ENCODE measurements at places on chromosomes 1 and 21.
A peak's percentile ranks its signal among the peaks of the same experiment; 100 is the strongest.

- DNase-seq: no peak
These were observed 45.3 kb upstream of the GJB5 start for GRCh38 chr1:34709547-34709946.

DNA sequence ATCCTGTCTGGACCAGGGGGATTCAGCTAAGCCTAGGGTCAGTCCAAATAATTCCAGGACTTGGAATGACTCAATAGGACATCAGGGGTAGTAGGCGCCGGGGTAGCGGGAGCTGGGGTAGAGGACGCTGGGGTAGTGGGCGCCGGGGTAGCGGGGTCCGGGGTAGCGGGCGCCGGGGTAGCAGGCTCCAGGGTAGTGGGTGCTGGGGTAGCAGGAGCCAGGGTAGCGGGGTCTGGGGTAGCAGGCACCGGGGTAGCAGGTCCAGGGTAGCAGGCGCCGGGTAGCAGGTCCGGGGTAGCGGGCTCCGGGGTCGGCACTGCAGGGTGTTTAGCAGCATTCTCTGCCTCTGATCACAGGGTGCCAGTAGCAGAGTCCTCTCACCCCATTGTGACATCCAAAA, 248.9 kb downstream of the KCNJ6 start:
- no peak for DNase-seq

DNA sequence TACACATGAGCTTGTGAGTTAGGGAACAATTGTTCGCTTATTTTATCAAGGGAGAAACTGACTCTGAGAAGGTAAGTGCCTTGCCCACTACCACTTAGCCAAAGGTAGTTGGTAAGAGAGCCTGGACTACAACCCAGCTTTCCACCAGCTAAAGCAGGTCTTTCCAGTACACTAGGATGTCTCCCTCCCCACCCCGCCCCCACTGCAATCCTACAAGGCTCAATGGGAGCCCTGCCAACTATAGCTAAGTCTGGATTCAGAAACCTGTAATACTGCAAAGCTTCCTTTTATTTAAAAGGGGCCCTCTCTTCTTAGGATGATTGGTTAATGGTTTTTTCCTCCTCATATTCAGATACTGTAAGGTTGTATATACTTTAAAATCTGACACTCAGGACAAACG, 102.0 kb upstream of the C8B start:
- DNase-seq: no peak

DNA sequence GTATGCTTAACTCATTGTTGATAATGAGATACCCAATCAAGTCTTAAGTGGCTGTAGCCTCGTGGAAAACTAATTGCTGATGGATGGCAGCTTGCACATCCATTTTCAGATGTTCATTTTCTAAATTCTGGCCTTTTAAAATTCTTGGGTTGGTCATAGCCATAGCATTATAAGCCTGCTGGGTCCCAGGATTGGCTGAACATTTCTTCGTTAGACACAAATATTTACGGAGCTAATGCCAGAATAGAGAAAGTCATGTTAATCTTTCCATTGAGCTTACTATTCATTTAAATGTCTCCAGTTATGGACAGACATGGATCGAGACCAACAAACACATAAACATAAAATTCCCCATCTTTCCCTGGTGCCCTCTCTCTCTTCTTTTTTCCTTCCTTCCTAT, 32.5 kb downstream of the CENPF start:
- DNase-seq: no peak

DNA sequence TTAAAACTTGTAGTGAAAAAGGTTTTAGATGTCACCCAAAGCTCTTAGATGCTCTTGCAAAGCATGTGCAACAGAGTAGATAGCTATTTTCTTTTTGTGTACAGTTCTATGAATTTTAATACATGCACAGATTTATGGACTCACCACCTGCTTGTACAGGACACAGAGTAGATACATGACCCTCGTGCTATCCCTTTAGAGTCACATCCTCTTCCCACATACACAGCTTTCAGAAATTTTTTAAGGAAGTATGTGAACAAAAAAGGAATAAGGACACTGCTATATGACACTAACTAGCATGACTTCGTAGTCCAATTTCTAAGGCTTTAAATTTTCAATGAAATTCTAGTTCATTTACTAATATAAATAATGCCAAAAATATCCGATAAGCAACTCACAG, 60.9 kb downstream of the ABL2 start:
- no peak for DNase-seq

DNA sequence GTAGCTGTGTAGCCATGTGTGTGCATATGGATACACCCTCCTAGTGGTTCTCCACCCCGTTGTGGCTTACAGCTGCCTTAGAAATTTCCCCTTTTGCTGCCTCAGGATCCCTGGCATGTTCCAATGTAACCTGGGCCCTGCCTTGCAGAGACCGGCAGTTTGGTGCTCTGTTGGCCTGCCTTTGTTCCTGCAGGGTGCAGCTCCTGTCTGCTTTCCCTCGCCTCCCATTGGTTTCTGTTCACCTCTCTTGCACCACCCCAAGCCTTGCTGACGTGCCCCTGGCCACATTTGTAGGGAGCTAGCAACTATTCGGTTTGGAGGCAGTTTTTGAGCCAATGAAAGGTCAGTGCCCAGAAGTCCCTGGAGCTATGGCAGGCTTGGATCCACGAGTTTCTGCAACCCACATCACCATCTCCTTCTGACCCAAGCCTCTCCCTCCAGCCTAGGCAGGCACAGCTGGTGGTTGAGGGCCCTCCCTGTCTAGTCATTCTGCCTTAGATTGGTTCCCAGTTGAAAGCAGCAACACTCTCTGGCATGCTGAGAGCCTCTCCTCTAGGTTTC, 54.9 kb downstream of the MAB21L3 start:
- no peak for DNase-seq

DNA sequence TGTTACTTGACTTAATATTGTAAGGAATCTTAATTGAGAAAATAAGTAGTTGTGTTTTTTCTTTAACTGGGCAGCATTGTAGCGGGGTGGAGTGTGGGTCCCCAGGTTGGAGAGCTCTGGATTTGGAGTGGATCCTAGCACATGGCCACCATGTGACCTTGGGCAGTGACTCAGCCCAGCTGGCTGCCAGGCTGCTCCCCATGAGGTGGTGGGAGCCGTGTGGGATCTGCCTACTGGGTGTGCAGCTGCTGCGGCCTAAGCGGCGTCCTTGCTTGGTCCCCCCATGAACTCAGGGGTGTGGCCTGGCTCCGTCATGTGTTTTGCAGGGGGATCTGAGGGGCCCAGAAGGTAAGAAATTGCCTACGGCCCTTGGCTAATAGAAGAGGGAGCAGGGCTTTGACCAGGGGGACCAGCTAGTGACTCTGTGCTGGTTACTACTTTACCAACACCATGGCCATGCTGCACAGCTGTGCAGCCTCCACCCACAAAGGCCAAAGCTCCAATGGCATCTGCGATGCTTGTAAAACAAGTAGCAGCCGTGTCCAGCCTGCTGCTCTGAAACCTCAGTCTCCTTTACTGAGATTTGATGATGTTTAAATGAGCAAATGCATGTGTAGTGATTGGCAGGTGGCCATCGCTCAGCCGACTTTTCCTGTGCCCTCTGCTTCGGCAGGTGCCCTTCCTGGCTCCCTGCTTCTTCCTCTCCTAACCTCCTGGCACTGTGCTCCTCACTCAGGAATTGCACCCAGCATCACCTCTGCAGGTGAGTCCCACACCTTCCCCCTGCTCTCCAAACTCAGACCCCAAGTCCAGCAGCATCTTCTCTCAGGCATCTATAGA, 68.3 kb downstream of the ADARB1 start:
- DNase-seq: no peak

GRCh38 chr1:57976216-57976615, 552.4 kb upstream of the DAB1 start:
- no peak for DNase-seq

- DNase-seq: no peak
These were observed 23.5 kb downstream of the CYP4B1 start for GRCh38 chr1:46822248-46822826.

DNA sequence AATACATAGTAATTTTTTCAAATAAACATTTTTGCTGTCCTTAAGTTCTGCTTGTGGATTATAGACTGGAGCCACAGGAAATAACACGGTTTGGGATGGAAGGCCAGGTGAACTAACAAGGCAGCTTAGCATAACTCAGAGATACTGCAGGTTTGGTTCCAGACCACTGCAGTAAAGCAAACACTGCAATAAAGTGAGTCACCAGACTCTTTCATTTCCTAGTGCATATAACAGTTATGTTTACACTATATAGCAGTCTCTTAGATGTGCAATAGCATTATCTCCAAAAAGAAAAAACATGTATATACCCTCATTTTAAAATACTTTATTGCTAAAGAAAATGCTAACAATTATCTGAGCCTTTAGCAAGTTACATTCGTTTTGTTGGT, 22.0 kb downstream of the LRRC42 start:
- no peak for DNase-seq

DNA sequence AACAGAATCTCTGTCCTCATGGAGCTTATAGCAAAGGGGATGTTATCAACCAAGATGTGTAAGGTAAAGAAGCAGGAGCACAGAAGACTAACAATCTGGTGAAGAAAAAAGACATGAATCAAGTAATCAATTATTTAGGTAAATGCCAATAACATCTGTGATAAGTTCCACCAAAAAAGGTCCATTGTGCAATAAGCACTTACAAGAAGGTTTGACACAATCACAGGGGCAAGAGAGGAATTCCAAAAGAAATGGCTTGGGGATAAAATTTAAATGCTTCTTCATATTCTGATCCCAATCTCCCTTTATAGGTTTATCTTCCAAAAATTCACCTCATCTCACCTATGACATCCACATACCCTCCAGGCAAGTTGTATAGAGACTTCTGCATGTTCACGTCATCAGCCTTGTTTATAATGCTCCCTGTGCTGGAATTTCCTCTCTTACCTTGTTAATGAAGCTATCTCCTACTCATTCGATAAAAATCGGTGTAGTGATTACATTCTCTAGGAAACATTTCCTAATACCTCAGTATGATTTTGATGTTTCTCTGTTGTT, 53.6 kb upstream of the DPT start:
- DNase-seq: no peak

DNA sequence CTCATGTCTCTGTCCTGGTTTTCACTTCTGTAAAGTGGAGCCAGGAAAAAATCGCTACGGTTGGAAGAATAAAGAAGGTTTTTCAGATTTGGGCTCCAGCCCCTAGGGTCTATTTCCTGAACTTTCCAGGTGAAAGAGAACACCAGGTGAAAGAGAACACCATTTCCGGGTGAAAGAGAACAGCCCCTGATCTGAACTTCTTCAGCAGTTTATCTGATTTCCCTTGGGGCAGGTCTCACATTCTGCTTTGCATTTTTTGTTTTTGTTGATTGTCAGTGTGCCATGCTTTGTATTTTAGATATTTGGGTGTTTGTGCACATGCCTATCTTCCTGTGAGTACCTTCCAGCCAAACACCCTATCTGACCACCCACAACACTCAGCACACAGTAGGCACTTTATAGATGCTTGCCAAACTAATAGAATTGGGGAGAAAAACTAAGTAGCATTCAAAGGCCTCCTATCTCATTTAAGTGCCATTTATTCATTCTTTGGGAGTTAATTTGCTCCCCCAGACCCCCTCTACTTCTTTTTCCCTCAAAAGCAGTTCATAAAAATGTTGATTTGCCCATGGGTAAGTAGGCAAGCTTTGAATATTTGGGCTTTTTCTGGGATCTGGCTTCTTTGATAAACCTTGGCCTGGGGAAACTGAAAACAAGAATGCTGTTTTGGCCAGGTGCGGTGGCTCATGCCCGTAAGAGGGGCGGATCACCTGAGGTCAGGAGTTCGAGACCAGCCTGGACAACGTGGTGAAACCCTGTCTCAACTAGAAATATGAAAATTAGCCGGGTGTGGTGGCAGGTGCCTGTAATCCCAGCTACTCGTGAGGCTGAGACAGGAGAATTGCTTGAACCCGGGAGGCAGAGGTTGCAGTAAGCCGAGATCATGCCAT, 2.2 kb downstream of the NAV1 start:
- DNase-seq: no peak

- DNase-seq: no peak
These were observed 63.7 kb downstream of the SLC30A7 start for GRCh38 chr1:100959502-100960060.

DNA sequence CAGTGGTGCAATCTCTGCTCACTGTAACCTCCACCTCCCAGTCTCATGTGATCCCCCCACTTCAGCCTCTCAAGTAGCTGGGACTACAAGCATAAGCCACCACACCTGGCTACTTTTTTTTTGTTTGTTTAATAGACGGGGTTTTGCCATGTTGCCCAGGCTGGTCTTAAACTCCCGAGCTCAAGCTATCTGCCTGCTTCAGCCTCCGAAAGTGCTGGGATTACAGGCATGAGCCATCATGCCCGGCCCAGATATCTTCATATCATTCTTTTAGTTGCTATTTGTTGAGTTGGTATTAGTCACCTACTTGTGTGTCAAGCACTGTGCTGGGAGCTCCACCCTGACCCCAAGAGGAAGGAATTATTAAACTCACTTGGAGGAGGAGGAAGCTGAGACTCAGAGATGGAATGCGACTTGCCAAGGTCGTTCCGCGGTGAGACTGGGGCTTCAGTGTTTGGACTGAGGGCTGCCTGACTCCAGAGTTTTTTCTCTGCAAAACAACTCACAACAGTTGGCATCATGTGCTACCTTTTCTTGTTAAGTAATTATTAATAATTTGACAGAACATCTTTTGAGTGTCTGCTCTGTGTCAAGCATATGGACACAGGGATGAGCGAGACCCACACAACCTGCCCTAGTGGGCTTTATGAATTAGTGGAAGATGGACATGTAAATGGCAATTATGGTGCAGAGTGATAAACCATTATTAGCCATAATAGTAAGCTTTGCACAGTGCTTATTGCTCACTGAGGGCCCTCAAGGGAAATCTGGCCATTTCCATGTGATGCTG, 132.0 kb downstream of the FOXD2 start:
- DNase-seq: no peak

- DNase-seq: no peak
These were observed 219.0 kb downstream of the KAZN start for GRCh38 chr1:14817223-14818170.

DNA sequence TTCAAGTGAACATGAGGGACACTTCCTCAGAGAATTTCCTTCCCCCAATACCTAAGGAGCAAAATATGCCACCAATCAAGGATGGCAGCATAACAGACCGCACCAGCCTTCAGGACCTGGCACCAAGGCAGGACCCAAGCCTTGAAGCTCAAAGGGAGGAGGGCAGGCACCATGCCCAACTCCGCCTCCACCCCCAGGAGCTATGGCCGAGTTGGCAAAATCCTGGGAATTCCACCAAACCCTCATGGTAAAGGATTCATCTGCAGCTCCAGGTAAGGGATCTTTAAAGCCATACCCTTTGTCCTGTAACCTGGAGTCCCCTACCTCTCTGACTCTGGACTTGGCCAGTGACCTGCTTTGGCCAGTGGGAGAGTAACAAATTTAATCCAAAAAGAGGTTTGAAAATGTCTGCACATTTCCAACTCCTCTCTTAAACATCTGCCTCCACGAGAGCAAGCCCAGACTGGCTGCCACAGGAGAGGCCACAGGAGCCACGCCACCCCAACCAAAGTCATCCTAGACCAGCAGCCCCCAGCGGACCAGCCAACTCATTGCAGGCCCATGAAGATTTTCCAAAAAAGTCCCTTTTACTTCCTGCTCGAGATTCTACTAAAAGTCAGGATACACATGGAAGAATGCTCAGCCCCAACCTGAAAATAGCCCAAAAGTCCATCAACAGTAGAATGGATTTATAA, 41.9 kb downstream of the NPHP4 start:
- no peak for DNase-seq

- DNase-seq: peak; percentile 46
These were observed 59.5 kb downstream of the RHOU start for GRCh38 chr1:228794810-228795209.

- no peak for DNase-seq
These were observed 10.5 kb downstream of the KIF21B start for GRCh38 chr1:201013031-201013485.
